ENCODE measurements at places on chromosomes 2 and 18.

GRCh38 chr2:203584784-203585183 lies 49.7 kb upstream of the RAPH1 start:
- no peak for DNase-seq

- DNase-seq, result no peak
Observed at GRCh38 chr2:217802266-217802665, 200.5 kb downstream of the TNS1 start.

DNA sequence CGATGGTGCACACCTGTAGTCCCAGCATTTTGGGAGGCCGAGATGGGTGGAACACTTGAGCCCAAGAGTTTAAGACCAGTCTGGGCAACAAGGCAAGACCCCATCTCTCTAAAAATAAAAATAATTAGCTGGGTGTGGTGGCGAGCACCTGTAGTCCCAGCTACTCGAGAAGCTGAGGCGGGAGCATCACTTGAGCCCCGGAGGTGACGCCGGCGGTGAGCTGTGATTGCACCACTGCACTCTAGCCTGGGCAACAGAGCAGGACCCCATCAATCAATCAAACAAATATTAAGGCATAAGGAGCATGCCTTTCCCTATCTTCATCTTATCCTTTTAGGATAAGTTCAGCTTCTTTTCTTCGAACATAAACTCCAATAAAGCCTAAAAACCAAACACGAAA lies 1.1 kb downstream of the WDSUB1 start:
- DNase-seq, result no peak

- DNase-seq, result no peak
Observed at GRCh38 chr2:1360557-1361250, 52.6 kb upstream of the TPO start.

DNA sequence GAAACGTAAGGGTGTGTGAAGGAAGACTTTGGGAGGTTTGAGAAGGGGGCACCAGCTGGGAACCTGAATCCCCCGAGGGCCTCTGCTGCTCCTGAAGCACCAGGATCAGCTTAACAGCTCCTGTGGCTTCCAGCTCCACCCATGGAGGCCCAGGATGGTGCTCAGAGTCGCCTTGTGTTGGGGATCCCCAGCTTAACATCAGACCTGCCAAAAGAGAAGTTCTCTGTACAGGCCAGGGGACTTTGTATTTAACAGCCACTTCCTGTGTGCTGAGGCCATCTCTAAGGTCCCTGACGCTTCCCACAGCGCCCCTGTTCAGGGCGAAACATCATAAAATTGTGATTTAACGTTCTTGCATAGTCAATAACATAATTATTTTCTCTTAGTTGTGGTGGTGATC lies 77.5 kb downstream of the NCK2 start:
- DNase-seq, result peak; percentile 46

DNA sequence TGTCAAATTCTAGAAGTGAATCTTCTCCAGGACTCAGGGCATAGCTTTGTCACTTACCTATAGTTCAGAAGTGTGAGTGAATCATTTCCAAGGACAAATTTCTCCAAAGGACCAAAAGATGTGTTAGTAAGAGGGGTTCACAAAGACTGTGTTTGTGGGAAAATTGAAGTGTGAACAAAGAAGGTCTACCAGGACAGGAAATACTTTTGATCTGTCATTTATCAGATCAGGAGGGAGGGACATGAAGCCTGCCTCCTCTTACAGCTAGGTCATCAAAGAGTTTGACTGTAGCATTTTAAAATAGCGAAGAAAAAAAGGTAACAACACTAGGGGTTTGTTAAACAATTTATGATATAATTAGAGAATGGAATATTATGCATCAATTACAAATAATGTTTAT lies 2.0 kb upstream of the CD28 start:
- DNase-seq, result peak; percentile 40

GRCh38 chr18:26656944-26657536 lies 108.7 kb upstream of the KCTD1 start:
- DNase-seq, result no peak

DNA sequence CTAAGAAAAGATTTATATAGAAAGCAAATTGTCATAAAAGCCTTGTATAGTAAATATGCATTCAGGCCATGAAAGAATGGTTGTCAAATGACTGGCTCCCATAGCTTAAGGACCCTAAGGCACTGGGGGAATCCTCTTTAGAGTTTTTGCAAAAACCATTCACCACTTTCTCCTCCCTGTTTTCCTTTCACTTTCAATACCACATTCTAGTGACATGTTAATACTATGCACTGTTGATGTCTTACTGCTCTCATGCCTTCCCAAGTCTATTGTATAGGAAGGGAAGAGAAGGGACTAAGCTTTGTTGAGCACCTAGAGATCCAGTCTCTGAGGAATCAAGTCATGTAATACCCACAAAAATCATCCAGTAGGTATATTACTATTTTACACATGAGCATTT lies 383.0 kb upstream of the LRRTM1 start:
- no peak for DNase-seq

DNA sequence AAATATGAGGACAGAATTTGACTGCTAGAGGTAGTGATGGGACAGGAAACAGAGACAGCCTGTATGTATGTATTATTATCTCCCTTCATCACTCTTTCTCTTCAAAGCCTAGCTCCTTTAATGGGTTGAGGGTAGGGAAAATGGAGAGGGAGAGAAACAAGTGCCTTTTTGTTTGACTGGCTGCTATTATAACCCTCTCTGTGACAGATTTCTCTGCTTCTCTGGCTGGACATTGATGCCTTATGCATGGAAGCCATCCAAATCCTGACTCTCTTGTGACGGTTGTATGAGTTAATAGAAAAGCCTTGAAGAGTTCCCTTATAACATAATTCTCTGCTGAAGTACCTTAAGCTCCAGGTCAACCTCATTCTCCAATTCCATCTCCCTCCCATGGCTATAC lies 118.5 kb upstream of the COL5A2 start:
- DNase-seq, result no peak

- no peak for DNase-seq
Observed at GRCh38 chr2:4219571-4219970, 516.2 kb downstream of the DCDC2C start.

DNA sequence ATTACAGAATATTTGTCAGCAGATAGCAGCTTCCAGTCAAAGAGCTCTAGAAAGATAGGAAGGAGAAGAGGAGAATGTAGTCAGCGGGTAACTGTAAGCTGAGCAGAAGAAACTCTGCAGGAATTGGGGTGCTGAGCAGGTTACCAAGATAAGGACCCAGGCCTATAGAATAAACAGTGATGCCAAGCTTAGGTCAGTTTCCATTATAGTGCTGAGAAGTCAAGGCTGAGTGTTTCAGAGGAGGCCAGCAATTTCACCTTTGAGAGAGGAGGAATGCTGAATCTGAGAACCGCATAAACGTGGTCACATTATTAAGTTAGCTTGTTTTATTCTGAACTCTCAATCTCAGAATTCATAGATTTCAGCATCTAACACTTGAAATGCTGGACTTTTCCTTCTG lies 13.9 kb downstream of the NAB1 start:
- no peak for DNase-seq

- no peak for DNase-seq
Observed at GRCh38 chr2:158806941-158807340, 11.8 kb downstream of the DAPL1 start.
